NCI-H1694 treated with DMSO at 0.1 percent for 48 hours (cell line): ENCODE measurements at places on chromosomes 2 and 18.

- no peak for DNase-seq
Observed at GRCh38 chr2:106547164-106547903, 60.2 kb downstream of the CD8B2 start.

DNA sequence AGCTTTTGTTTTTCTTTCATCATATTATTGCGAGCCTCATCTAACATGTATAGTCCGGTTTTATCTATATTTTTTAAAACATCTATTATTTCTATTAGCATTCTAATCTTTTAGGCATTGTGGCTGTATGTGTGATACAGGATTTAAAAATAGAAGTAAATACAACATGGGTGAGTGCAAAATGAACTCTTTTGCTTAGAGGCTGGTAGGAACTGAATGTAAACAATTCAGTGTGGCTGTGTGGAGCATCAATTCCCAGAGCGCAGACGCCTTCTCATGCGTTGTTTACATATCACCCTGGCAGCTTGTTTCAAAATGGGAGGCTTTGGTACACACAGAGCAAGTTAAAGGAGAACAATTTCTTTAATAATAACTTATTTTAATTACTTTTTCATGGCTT is 836 bp downstream of the DTNA start:
- DNase-seq, result no peak

- DNase-seq, result no peak
Observed at GRCh38 chr2:68045342-68045741, 17.5 kb downstream of the C1D start.

DNA sequence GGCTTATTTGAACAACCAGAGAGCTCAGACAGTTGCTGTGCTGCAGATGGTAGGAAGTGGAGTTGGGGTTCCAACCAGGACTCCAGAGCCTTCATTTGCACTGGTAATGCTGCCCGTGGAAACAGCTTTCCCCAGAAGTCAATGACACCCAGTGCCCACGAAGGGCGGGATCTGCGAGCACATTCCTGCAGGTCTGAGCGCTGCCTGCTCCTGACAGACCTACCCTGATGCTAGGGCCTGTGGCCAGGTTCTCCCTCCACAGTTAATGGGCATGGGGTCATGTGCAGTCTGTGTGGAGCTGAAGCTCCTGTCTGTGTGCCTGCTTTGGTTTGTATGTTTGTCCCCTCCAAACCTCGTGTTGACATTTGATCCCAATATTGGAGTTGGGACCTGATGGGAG is 299.0 kb upstream of the HS6ST1 start:
- DNase-seq, result no peak

DNA sequence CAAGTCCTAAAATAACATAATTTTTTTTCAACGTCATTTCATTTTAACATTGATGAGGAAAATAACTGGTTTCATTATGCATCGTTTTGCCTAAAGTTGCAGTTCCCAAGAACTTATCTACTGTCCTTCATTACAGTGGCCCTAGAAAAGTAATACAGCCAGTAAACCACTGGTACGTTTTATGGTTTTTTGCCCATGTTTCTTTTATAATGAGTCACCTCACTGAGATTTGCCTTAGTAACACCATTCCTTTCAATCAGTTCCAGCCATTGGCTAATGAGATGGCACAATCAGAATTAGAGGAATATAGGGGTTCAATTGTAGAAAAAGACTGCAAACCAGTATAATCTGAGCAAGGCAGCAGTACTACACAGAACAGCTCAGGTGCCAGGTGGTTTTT is 422.6 kb upstream of the LYPD1 start:
- DNase-seq, result no peak

GRCh38 chr2:85585781-85586105 is 1.5 kb downstream of the VAMP5 start:
- no peak for DNase-seq

- DNase-seq, result no peak
Observed at GRCh38 chr2:207330912-207331311, 165.2 kb upstream of the KLF7 start.

DNA sequence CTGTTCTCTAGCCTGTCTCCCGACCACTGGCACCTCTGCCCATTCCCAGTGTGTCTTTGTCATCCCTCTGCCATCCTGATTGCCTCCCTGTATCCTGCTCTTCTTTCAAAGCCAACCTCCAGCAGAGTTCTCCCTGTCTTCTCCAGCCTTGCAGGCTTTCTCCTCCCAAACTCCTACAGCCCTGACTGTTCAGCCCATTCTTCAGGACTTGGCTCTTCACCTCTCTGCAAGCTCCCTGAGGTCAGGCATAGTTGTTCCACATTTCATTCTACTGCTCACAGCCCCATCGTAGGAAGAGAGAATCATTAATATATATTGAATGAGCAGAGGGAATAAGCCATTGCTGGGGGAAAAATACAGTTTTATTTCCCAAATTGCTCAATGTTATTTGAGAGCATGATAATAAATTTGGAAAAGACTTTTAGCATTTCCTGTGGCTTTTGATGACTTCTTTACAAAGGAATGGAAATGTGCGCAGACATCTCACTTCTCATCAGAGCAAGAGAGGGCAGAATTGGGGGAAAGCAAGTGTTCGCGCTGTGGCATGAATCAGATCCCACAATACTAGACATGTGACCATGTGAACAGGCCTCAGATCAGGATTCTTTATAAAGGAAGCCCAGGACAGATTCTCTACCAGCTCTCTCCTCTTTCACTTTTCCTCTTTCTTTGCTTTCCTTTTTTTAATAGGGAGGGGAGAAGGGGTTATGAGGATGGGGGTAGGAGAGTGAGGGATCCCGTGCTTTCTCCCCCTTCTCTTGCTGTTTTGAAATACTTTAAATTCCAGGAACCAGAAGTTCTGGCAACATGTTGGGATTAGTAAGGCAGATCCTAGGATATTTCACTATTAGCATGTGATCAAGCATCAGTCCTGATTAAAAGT is 37.4 kb downstream of the EPAS1 start:
- DNase-seq, result no peak

- DNase-seq, result no peak
Observed at GRCh38 chr18:11767935-11768334, 78.9 kb downstream of the GNAL start.

DNA sequence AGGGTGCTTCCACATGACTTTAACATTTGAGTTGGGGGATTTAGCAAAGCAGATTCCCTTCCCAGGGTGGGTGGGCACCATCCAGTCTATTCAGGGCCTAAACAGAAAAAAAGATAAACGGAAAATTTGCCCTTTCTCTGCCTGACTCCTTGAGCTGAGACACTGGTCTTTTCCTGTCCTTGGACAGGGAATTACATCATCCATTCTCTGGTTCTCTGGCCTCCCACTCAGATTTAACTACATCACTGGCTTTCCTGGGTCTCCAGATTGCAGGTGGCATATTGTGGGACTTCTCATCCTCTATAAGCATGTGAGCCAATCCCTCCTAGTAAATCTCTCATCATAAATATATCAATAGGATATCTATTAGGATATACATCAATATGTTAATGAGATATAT is 25.8 kb downstream of the CAPN13 start:
- no peak for DNase-seq

- DNase-seq, result no peak
Observed at GRCh38 chr2:59282374-59283057, 1041.4 kb upstream of the FANCL start.

- DNase-seq, result no peak
Observed at GRCh38 chr18:1094409-1094808, 189.7 kb downstream of the ADCYAP1 start.

- DNase-seq, result no peak
Observed at GRCh38 chr2:219901155-219901554, 273.7 kb downstream of the SLC4A3 start.

DNA sequence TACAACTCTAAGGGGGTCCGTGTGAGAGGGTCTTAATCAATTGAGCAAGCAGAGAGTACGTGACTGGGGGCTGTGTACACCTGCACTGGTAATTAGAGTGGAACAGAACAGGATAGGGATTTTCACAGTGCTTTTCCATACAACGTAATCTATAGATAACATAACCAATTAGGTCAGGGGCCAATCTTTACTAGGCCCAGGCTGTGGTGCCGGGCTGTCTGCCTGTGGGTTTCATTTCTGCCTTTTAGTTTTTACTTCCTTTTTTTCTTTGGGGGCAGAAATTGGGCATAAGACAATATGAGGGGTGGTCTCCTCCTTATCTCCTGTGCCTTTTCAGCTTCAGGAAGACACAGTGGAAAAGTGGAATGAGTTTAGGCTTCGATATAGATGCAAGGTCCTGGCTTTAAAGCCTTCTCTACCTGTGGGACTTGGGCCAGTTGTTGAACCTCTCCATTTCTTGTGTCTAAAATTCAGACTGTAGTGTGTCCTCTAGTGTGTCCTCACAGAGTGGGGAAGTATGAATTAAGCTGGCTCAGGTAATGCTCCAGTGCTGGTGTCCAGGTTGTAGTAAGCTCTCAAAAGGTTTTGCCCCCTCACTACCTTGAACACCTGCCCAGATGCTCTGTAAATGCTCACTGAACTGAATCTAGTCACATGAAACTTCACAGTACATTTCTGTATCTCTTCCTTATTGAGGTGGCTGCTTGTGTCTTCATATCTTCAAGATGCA is 422.8 kb downstream of the SETBP1 start:
- DNase-seq, result no peak

GRCh38 chr2:196504788-196505187 is 134.7 kb upstream of the CCDC150 start:
- DNase-seq, result no peak

GRCh38 chr18:48620071-48620470 is 81.2 kb downstream of the CTIF start:
- no peak for DNase-seq

DNA sequence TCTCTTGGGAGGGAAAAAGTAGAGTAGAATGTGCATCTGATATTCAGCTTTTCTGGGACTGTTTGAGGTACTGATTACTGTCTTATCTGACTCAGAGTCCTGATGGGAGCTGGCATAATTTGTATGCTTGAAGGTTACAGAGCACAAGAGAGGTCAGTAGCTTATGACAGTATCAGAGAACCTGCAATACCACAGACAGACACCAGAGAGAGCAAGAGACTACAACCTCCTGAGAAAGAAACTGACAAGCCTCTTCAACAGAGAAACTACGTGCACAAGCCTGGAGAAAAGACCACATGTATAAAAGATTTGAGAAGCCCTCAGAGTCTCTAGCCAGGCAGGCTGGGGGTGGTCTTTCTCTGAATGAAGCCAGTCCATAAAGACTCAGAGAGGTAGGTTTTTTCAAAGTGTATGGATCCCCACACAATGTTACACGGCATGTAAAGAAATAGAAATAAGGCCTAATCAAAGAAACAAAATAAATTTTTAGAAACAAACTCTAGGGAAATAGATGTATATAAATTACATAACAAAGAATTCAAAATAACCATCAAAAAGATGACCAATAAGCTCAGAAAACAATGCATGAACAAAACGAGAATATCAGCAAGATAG is 568.3 kb downstream of the LRRTM4 start:
- peak; percentile 64 for DNase-seq

- peak; percentile 20 for DNase-seq
Observed at GRCh38 chr18:50696436-50696835, 123.4 kb downstream of the MRO start.

GRCh38 chr2:1539441-1539840 is 126.2 kb downstream of the TPO start:
- DNase-seq, result no peak

GRCh38 chr2:127429844-127430425 is 11.7 kb downstream of the PROC start:
- DNase-seq, result no peak

- no peak for DNase-seq
Observed at GRCh38 chr2:108909275-108909823, 79.7 kb downstream of the EDAR start.

- peak; percentile 76 for DNase-seq
Observed at GRCh38 chr2:45922577-45922988, 271.1 kb downstream of the PRKCE start.

GRCh38 chr2:174796319-174796771 is 32.1 kb upstream of the CHRNA1 start:
- DNase-seq, result no peak

DNA sequence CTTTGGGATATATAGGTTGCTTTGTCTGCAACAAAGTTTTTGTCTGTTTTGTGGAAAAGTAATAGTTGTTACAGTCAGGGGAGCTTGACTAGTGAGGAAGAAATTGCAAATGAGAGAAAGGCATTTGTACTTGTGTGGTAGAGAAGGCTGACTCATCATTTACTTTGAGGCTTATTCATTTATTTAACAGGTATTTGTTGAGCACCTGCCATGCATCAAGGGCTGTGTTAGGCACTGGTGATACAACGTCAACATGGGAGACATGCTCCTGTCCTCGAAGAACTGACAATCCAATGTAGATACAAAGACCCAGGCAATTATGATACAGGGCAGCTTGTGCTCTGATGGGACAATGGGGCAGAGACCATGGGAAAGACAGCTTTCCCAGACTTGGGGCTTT is 79.5 kb downstream of the UPP2 start:
- no peak for DNase-seq

- DNase-seq, result no peak
Observed at GRCh38 chr2:196823750-196824522, 14.8 kb upstream of the C2orf66 start.

DNA sequence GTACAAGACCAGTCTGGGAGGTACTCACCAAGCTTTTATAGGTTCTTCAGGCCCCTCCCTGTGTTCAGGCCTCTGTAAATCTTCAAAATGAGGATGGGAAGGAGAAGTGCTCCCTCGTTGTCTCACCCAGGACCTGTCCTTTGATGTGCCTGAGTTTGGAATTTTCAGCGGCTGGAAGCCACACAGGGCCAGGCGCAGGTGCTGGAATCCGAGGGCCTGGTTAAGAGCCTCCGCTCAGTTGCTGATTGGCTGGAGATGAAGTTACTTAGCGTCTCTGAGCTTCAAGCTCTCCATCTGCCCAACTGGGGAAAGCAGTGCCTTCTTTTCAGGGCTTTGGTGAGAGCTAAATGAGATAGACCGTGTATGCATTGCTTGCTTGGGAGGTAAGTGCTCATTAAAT is 30.0 kb downstream of the HJURP start:
- DNase-seq, result no peak

DNA sequence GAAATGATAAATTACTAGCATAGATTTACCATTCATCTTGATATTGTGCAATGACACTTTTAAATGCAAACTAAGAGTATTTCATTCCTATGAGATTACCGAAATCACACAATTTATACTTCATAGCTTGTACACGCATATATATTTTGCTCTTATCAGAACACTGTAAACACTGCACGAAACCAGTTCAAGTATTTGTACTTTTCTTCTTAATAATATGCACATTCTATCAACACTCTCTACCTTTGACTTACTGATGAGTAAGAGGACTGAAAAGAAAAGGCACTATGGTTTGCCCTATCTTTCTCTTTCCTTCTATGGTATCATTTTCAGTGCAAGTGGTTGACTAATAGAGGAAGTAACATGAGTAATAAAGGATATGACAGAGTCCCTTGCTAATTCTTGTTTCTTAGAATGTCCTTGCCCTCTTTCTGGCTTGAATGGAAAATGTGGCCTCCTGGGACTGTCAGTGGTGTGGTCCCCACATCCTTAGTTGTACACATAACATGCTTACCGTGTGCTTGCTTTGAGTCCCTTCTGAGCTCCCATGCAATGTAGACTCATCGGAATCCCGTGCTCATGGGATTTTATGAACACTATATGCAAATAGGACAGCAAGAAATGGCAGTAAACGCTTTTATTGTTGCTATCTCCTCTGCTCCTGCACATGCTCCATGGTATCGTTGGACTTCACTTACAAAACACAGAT is 363.5 kb upstream of the TNP1 start:
- DNase-seq, result no peak

GRCh38 chr2:173205375-173205774 is 129.7 kb downstream of the MAP3K20 start:
- DNase-seq, result no peak
